ENCODE measurements at places on chromosomes 11 and 22. TPM values are rescaled to one million over a fixed set of nuclear protein-coding genes. Genes with fewer than 3 reads are reported as not detected.

MCHR1 gene
- 1.2 TPM for total RNA-seq

PARVG gene
- 1.5 TPM for total RNA-seq

PPP1R14B gene
- 60.7 TPM for total RNA-seq

KREMEN1 gene
- total RNA-seq: 6.6 TPM

SPI1 gene
- total RNA-seq: 1.7 TPM

SCGB1D4 gene
- not detected for total RNA-seq

SEPTIN5 gene
- total RNA-seq: 235 TPM

CNGA4 gene
- 0.25 TPM for total RNA-seq

NFRKB gene
- total RNA-seq: 17.9 TPM

Data from temporal lobe (tissue), 4 donors.